Fibroblast of lung (primary cell): ENCODE measurements at places on chromosomes 16 and 17. TPM values are rescaled to one million over a fixed set of nuclear protein-coding genes. Genes with fewer than 3 reads are reported as not detected.
A peak's percentile ranks its signal among the peaks of the same experiment; 100 is the strongest.

The CLDN7 gene
- total RNA-seq: 2.6 and 17.2 TPM in 2 replicates

The VWA3A gene
- total RNA-seq: 0.17 TPM in 1 of 2 replicates, not detected in the other

The SSTR5 gene
- not detected in 2 replicates for total RNA-seq

GRCh38 chr17:50344731-50345365 lies 1.1 kb upstream of the XYLT2 start:
- DNase-seq: no peak

DNA sequence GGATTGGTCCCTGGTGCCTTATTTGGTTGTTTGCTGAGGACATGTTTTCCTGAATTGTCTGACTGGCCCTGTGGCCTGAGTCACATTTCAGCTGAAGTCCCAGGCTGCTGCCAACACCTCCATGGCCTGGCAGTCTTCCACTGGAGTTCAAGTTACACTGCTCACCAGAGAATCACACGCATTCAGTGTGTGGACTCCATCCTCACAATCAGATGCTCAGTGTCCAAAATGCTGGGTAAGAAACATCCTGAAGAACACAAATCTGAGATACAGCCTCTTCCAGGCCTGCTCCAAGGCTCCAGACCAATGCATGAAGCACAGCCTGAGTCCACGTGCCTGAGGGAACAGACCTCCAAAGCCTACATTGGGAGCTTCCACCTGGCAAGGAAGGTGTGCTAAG lies 19.2 kb downstream of the CD300LB start:
- peak; percentile 7 for DNase-seq

GRCh38 chr17:81373536-81374160 lies 21.6 kb upstream of the BAHCC1 start:
- DNase-seq: no peak

DNA sequence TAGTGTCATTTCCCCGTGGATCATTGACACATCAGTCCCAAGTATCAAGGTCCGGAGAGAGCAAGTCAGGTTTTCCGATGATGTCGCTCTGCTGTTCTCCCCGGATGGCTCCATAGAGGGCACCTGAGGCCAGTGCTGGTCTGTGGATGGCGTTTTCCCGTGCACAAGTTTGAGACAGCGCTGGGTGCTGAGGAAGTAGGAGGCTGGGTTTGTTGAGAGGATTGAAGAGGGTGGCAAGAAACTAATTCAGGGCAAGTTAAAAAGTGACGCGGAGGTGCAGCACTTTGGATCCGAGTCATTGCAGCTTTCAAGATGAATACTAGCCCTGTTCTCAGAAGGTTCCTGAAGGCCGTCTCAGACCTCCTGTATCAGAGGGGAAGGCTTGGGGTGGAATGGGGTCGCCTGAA lies 7.7 kb downstream of the NUBP1 start:
- DNase-seq: no peak

GRCh38 chr16:27822529-27822928 lies 241.0 kb downstream of the GSG1L start:
- no peak for DNase-seq

GRCh38 chr16:48495303-48495702 lies 110.1 kb upstream of the SIAH1 start:
- DNase-seq: no peak

DNA sequence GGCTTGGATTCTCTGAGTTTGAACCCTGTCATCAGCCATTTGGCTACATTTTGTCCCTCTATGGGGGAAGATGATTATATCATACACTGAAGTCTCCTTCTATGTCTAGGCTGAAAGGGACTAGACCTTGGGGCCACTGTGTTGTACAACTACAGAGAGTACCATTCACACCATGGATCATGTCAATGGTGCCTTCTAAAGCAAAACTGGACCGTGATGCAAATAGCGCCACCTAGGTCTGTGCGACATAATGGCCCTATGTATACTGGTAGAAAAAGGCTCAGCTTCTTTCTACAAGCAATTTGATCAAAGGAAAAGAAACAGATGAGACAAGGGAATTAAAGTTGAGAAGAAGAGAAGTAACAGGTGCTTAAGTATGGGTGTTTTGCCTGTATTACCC lies 100.7 kb downstream of the LYRM1 start:
- peak; percentile 1 for DNase-seq

- no peak for DNase-seq
Measured at GRCh38 chr17:49312722-49313121, 49.3 kb downstream of the ZNF652 start.

DNA sequence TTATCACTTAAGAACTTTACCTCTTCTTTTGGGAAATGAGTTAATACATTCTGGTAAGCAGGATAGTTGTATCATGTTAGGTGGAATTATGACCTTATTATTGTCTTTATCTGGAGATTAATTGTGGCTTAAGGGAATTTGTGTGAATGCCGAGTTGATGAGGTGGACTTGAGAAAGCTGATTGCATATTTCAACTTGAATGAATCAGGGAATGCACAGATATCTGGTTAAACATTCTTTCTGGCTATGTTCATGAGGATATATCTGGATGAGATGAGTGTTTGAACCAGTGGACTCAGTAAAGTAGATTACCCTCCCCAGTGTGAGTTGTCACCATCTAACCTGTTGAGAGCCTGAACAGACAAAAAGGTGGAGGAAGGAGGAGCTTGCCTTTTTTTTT lies 326.1 kb upstream of the GOT2 start:
- DNase-seq: peak; percentile 96

- no peak for DNase-seq
Measured at GRCh38 chr16:88466175-88466862, 13.2 kb downstream of the ZFPM1 start.

- DNase-seq: no peak
Measured at GRCh38 chr16:57043248-57043647, 49.1 kb upstream of the CPNE2 start.

GRCh38 chr16:13997933-13998332 lies 73.2 kb upstream of the MRTFB start:
- no peak for DNase-seq

DNA sequence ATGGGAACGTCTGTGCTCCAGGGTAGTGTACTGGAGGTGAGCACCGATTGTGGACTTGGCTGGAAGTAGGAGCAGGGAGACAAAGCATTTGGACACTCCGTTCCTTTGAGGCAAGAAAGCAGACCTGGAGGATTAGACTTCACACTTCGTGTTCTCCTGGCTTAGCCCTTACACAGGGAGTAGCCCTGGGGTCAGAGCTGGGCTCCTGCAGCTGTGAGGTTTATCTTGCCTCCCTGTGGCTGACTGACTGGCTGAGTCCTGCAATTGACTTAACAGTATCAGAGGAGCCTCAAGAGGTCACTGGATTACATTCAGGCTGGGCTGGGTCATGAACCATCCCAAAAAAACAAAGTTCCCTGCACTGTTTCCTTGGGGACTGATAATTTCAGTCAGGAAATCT lies 37.1 kb downstream of the MPRIP start:
- no peak for DNase-seq

DNA sequence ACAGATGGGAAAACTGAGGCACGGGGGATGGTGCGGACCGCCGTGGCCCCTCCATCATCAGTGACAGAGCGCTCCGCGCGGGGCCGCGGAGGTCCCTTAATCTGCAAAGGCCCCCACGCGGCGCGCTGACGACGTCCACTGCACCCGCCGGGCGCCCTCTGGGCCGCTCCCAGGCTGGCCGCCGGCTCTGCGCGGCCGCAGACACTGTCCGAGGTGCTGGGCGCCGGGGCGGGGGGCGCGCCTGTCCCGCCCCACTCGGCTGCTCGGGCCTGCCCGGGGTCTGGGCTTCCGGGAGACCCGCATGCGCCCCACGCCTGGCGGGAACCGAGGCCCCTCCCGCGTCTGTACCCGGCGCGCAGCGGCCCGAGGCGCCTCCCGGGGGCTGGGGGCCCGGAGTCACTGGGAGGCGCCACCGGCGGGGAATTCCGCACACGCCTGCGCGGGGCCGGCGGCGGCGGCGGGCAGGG lies 550 bp upstream of the RNF213 start:
- peak; percentile 68 for DNase-seq
